ENCODE measurements at places on chromosomes 3 and 15. TPM values are rescaled to one million over a fixed set of nuclear protein-coding genes. Genes with fewer than 3 reads are reported as not detected.

YEATS2 gene
- 21.2 TPM for total RNA-seq

FHIT gene
- total RNA-seq: 5.8 TPM

DAZL gene
- total RNA-seq: 0.18 TPM

KCNAB1 gene
- total RNA-seq: 3.8 TPM

CLDN16 gene
- total RNA-seq: not detected

NUP210 gene
- 17.0 TPM for total RNA-seq

CCDC191 gene
- 2.6 TPM for total RNA-seq

PCSK6 gene
- 91.5 TPM for total RNA-seq

- no peak for DNase-seq
These were observed 72.7 kb downstream of the FSIP1 start for GRCh38 chr15:39709941-39710340.

DNA sequence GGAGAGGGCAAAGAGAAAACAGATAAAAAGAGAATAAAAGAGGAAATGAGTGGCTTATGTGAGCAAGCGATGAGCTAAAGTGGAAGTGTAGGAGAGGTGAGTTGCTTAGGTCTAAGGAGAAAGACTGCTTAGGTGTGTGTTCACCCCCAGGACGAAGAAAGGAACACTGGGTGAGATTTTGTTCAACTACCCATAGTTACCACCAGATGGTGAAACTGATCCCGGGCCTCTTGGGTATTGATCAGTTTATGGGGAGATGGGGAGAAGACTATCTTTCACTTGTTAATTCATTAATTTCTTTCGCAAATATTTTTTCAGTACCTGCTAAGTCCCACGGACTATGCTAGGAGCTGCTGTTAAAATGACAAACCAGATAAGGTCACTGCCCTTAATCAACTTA is 33.9 kb downstream of the GAP43 start:
- DNase-seq: no peak

DNA sequence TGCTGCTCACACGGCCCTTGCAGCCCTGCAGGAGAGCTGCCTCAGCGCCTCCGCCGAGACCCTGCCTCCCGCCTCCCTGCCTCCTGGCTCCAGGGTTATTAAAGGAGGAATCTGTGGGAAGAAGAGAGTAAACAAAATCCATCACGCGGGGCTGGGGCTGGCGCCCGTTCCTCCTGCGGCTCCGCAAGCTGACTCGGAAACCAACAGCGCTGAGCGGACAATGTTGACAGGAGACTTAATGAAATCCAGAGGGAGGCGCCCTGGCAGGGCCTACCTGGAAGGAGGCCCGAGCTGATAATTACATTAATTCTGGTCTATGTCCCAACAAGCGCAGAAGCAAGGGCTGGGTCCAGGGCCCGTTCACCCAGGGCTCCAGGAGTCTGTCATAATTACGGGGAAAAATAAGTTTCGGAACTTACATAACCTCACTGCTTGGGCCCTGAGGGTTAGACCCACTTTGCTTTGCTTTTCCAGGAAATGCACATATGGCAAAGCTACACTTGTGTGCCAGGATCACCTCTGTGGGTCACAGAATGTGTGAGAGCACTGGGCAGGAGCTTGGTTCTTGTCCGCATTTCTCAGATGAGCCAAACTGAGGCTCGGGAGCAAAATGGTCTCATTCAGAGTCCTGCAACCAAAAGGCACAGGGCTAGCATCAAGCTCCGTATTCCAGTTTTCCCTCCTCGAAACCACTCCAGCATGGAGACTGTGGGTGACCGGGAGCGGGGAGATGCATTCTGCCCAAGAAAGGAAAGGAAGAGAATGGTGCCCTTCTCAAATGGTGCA is 43.8 kb upstream of the SLC6A6 start:
- peak; percentile 86 for DNase-seq

GRCh38 chr15:59329091-59329490 is 43.6 kb downstream of the MYO1E start:
- DNase-seq: no peak

DNA sequence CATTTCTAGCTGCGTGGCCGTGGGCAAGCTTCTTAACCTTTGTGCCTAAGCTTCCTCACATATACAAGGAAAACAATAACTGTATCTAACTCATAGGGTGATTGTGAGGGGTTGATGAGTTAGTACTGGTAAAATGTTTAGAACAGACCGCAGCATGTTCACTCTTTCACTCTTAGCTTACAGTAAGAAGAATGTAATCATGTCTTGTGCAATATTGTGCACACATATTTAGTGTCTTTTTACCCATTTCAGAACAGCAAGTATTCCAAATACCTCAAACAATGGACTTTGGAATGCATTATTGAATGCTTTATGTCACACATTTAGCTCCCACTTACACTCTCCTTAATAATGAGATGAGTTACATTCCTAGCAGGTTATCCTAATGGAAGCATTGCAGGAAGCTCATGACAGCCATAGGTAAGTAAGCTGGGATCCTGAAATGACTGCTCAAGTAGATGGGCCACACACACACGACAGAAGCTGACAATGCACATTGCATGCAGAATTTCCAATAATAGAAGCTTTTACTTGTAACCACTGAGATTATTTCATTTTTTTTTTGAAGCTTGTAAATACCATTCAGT is 468.9 kb upstream of the WNT5A start:
- no peak for DNase-seq

GRCh38 chr15:47618241-47618640 is 99.1 kb upstream of the SEMA6D start:
- no peak for DNase-seq

DNA sequence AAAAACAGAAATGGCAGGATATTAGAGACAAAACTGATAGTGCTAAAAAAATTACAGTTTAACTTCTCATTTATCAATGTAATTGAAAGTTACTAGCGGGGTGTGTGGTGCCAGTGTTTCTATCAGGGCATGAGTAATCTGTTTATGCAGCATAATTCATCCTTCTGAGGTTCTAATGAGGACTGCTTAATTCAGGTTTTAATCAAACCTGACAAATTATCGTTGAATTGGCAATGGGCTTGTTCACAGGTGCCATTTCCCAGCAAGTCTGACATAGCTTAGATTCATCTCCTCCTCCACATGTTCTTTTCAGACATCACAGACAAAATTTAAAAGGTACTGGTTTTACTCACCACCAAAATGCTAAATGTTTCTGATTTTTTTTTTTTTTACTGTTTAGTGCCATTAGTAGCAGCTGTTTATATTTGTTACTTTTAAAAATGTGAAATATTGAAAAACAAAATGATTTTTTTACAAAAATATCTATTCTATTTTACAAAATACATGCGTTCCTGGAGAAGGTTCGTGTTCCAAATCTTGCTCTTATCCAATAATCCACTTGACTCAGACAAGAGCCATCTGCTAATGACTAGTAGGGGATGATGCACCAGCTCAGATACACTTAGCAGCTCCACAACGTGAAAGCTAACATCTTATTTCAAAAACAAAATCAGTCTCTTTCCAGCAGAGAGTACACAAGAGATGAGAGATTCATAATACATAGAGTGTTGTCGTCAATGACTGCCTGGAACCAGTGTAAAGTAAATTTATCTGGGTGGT is 447.7 kb upstream of the DPPA4 start:
- DNase-seq: peak; percentile 20

DNA sequence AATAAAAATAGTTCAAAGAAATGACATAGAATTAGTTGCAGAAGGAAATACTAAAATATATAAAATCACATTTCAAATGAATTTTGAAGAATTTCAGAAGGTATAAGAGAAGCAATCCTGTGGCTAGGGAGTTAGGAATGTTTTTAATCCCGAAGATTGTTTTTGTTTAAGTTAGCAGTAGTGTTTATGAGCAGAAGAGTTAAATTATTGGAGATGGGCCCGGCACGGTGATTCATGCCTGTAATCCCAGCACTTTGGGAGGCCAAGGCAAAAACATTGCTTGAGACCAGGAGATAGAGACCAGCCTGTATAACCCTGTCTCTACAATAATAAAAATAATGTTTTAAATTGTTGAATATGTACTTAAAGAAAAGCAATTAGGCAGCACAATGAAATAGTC is 432.5 kb downstream of the MFSD1 start:
- DNase-seq: no peak

GRCh38 chr3:4245671-4246070 is 57.5 kb upstream of the SETMAR start:
- DNase-seq: no peak

DNA sequence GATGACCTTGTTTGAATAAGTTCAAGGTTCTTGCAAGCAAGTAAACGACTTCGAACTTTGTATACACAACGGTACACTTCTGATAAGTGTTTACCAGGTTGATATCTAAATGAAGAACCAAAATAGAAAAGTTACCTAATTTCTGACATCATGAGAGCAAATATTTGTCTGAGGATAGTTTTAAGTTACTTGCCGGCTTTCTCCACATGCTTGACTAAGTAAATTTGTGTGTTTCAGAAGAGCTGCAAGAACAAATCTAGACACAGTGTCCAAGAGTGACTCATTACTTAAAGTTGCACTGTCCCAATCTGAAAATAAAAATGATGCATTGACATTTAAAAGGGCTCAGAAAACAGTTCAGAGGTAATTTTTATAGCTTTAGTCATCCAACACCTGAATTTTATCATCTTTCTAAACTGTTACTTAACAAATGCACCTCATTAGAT is 115.1 kb downstream of the HERC1 start:
- DNase-seq: peak; percentile 17

DNA sequence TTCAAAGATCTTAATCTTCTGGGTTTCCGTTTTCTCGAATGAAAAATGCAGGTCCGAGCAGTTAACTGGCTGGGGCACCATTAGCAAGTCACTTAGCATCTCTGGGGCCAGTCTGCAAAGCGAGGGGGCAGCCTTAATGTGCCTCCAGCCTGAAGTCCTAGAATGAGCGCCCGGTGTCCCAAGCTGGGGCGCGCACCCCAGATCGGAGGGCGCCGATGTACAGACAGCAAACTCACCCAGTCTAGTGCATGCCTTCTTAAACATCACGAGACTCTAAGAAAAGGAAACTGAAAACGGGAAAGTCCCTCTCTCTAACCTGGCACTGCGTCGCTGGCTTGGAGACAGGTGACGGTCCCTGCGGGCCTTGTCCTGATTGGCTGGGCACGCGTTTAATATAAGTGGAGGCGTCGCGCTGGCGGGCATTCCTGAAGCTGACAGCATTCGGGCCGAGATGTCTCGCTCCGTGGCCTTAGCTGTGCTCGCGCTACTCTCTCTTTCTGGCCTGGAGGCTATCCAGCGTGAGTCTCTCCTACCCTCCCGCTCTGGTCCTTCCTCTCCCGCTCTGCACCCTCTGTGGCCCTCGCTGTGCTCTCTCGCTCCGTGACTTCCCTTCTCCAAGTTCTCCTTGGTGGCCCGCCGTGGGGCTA is at the start of the genes B2M and PATL2:
TSS of gene B2M (plus strand) at position 422 of the 647 bp plus-strand sequence. CDS start at position 452, 30 bp downstream.
TSS of gene PATL2 (minus strand) at position 228 of the 647 bp plus-strand sequence. CDS start 34,833 bp downstream, outside the sequence.
- DNase-seq: peak; percentile 98

- no peak for DNase-seq
These were observed 190.6 kb upstream of the ARPP21 start for GRCh38 chr3:35448681-35449080.

DNA sequence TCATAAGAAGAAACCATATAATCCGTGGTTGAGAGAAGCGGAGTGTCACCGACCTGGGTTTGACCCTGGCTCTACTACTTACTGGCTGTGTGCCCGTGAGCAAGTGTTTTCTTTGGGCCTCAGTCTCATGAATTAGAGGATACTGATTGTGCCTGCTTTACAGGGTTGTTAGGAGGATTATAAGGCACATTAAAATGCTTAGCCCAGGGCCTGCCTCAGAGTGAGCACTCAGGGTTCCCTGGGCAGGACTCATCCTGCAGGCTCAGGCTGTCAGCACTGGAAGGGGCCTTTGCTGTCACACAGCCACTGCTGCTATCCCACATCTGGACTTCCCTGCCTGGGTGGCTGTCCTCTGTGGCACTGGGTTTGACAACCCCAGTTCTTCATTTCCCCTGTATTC is 4.7 kb downstream of the PLA2G4F start:
- no peak for DNase-seq

- no peak for DNase-seq
These were observed 30.9 kb downstream of the GOLM2 start for GRCh38 chr15:44319385-44319784.

DNA sequence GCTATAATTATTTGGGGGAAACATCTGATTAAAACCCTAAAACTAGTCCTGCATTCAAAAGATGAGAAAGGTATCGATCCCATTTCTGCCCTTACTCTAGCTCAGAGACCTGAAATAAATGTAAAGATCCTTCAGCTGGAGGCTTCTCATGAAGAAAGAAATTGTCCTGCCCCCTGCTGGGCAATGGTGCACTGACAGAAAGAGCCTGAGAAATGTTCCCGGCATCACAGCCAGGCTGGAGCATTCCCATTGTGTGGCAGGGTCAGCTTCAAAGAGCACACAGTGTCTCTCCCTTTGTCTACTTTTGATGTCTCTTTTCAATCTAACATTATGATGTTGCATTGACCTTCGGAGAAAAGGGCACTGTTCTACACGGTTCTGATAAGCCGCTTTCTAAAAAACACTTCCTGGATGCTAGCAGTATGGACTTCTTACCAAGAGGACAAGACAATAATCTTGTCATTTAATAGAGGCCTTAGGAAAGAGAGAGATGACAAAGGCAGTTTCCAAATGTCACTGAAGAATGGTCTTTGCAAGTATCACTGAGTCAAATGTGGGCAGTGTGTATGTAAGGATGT is 287.5 kb downstream of the MAGI1 start:
- peak; percentile 40 for DNase-seq

DNA sequence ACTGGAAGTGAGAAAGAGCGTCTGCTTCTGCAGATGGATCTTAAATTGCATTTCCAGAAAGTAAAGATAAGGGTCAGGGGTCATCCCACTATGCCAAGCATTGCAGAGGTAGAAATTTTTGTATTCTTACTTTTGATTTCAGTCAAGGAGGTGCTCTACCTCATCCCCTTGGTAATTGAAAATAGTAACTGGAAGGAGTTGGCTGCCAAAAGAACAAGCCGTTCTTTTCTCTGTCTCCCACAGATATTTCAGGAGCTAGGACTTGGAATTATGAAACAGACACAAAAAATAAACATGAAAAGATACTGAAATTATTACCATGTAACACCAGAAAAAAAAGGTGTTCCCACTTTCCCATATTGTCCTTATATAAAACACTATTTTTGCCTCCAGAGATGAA is 309.9 kb upstream of the UMPS start:
- DNase-seq: no peak

DNA sequence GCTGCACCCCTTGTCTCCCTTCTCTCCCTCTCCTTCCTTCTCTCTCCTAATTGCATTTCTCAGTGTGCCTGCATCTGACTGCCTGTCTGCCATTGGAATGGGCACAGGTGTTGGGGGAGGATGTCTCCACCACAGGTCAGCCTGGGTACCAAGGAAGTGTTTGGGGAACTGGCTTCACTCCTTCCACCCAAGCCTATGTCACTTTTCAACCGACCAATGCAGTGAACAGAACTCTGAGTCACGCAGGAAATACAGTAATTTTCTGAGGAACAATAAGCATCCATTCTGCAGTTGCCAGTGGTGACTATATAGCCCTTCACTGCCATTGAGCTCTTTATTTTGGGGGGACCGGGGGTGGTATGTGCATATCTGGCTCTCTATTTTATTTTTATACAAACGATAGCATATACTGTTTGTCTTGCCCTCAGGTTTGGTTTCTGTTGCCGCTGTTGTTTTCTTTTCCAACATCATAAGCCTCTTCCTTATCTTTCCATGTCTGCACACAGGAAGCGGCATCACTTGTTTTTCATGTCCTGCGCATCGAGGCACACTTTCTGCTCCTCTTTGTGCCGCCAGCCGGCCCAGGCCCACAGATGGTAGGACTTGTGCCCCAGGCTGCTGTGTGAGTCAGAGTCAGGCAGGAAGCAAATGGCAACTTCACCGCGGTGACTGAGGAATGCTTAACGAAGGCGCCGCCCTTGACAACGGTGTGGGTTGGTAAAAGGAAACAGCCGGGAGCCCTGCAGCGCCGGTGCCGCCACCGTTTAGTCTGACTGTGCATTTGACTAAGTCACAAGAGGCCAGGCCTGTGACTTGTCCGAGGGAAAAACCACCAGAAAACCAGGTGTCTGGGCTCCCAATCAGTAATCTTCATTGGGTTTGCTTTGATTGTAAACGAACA is 21.1 kb upstream of the CDCP1 start:
- peak; percentile 96 for DNase-seq

Data from stomach (tissue), 19 donors.